ENCODE measurements at places on chromosomes 6 and 20. TPM values are rescaled to one million over a fixed set of nuclear protein-coding genes. Genes with fewer than 3 reads are reported as not detected.

GRCh38 chr6:146041282-146041681 lies 12.4 kb downstream of the GRM1 start:
- DNase-seq = no peak

DNA sequence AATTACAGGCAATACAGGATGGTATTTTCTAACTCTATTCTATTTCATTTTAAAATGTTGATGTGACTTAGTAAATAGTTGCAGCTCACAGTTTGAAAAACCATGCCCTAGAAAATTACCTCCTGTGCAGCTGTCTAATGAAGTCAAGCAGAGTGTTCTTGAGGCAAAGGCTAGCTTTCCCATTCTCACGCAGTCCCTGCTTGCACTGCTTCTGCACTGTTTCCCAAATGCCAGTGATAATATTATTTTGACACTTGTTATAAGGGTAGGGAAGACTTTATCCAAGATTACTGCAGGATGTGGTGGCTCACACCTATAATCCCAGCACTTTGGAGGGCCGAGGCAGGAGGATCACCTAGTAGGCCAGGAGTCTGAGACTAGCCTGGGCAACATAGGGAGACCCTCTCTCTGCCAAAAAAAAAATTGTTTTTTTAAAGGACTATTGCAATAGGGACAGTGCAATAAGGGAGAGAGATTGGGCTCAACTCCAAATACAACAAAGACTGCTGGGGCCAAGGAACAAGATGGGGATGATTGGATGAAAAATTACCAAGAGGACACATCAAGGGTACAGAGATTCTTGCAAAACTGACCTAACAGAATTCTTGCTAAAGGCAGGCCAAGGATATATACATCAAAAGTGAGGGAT lies 196.1 kb downstream of the LY86 start:
- DNase-seq = no peak

DNA sequence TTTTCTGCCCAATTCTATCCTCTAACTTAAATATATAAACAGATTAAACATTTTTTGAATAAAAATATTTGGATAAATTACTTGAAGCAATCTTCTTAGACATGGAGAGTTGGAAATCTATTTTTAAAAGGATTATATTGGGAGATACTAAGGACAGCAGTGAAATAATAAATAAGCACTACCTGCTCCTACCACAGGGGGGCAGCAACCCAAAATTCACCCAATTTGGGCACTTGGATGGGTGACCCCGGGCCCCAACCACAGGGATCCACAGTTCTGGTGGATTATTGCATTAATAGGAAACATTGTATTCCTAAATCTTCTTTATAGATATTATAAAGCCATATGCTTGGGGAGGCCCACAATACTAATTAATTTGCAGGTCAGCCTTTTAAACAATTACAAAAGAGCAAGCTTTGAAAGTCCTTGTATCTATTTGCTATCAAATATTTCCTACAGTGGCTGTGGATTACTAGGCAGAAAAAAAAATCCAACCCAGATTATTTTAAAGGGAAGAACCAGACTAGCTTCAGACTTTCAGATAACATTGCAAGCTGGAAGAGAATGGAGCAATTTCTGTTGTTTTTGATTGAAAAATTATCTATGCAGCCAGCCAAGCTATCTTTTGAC lies 66.4 kb upstream of the PDE10A start:
- DNase-seq = peak; percentile 74

DNA sequence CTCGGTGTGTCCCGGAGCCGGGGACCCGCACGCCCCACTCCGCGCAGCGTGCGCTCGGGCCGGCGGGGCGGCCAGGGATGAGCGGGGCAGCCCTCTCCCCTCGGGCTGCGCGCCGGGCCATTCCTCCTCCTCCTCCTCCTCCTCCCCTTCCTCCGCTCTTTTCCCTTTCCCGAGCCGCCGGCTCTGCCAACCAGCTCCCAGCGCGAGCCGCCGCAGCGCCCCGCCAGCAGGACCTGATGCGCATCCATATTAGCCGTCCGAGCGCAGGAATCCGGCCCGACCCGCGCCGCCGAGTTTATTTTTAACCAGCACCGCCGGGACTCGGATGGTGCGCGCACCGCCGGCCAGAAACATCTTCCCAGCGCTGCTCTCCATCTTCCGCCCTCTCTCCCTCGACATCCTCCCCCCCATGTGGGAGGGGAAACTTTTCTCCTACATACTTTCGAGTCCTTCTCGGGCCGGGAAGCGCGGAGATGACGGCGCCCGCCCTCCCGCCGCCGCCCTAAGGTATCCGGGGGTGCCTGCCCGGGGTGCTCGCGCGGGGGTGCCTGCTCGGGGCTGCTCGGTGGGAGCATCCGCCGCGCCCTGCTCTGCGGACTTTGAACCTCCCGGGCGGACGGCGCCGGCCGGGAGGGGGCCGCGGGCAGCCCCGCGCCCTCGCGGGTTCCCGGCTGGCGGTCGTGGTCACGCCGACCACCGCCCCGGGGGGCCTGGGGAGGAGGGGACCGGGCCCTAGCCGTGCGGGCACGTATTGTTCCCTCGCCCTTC lies 619 bp downstream of the RREB1 start:
- DNase-seq = peak; percentile 66

- DNase-seq = no peak
These were observed 23.2 kb upstream of the DAAM2 start for GRCh38 chr6:39769012-39769411.

DNA sequence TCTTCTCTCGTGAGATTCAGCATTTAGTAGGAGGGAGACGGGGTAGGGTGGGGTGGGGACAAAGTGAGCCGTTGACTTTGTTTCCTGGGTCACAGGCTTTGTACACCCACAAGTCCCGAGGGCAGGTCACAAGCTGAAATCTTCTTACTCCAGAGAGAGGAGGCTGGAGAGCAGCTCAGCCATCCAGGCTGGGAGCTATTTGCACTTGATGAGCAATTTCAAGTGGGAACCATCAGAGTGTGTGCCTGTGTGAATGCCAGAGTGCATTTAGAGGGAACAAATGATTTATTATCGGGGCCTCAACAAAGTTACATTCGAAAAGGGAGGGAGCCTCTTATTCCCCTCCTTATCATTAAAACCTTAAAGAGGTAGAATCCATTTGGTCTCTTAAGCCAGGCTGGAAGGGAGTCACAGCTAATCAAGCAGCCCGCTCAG lies 155.7 kb upstream of the JARID2 start:
- no peak for DNase-seq

Gene ULBP3
- polyA plus RNA-seq = 4.6 TPM

- no peak for DNase-seq
These were observed 50.0 kb upstream of the ESR1 start for GRCh38 chr6:151757506-151757955.

- no peak for DNase-seq
These were observed 14.6 kb downstream of the ADGRB3 start for GRCh38 chr6:68649669-68650068.

DNA sequence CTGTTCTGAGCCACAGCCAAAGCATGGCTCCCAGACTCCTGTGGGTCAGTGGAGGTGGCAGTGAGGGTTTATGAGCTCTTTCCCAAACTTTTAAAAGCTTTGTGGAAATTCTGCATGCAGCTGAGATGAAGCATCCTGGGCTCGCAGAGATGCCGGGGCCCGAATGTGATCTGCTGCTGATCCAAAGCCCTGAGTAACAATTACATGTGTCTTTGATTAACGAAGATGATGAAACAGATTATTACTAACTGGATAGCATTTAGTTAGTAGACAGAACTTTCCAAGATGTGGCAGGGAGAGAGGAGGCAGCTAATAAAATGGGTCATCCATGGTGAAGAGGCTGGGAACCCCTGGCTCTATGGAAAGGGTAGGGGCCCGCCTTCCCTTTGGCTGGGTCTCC lies 43.9 kb upstream of the MDFI start:
- no peak for DNase-seq

Gene MUC21
- polyA plus RNA-seq = not detected

Gene BLCAP
- polyA plus RNA-seq = 55.8 TPM

Gene TRDN
- polyA plus RNA-seq = not detected

Gene SPACA1
- polyA plus RNA-seq = not detected

Gene HLA-F
- 0.31 TPM for polyA plus RNA-seq

- no peak for DNase-seq
These were observed 301.5 kb downstream of the CLIC5 start for GRCh38 chr6:45714006-45714730.

- no peak for DNase-seq
These were observed 545 bp downstream of the ACTR5 start for GRCh38 chr20:38748861-38749149.

DNA sequence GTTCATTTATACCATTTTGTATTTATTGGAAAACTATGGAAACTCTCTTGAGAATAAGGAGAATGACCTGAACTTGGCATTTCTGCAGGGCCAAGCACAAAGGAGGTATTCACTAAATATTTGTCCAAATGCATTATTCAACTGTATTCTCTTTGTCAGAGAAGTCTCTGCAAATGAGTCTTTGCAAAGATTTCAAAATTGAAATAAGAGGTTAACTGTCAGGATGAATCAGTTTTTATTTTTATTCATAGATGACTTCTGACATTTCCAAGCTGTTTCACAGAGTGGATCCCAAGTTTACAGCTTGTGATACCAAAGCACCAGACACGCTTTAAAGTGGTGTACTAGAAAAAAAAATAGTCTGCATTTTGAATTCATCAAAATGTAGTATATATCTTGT lies 131.6 kb downstream of the UTRN start:
- DNase-seq = no peak

GRCh38 chr6:148779142-148779562 lies 32.3 kb downstream of the UST start:
- DNase-seq = no peak

Gene TCF15
- not detected for polyA plus RNA-seq

- no peak for DNase-seq
These were observed 82.3 kb upstream of the PHACTR2 start for GRCh38 chr6:143595251-143596036.

- DNase-seq = no peak
These were observed 1252.8 kb upstream of the GJE1 start for GRCh38 chr6:140879946-140880345.

GRCh38 chr6:93644611-93645010 lies 225.3 kb upstream of the EPHA7 start:
- no peak for DNase-seq

Gene SRC
- polyA plus RNA-seq = 23.8 TPM

Gene STX7
- polyA plus RNA-seq = 16.0 TPM

Gene TCF19
- polyA plus RNA-seq = 7.0 TPM

- DNase-seq = no peak
These were observed 187.8 kb downstream of the NRN1 start for GRCh38 chr6:5818959-5819358.

DNA sequence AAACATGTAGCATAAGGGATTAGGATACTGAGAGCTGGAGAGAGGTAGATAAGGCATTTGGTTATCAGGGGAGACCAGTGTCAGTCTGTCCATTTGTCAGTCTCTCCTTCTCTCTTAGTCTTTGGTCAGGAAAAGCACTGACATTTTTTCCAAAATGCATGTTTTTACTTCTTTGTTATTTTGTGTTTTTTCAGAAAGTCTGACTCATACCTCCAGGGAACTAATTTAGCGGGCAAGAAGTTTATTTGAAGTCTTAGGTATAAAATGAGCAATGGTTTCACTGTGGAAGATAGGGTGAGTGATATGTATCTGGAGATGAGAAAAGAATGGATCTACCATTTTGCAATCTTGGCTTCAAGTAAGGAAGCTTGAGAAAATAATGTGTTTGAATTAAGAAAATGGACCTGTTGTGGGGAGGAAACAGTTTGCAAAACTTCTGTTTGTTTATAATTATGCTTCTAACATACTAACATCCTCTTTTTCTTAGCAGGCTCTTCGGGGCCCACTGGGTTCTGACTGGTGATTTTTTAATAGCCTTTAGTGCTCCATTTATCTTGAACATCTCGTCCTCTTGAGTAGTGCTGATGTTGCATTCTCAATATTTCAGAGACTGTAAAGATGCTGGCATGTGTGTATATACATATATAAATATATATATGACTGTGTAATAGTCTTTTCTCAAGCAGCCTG lies 66.9 kb upstream of the FABP7 start:
- no peak for DNase-seq
